Transverse colon (tissue), 4 donors: ENCODE measurements at places on chromosomes 1 and 21. TPM values are rescaled to one million over a fixed set of nuclear protein-coding genes. Genes with fewer than 3 reads are reported as not detected.

Gene ASPM
- 0.37 TPM for total RNA-seq

Gene C1orf216
- total RNA-seq: 4.5 TPM

Gene PADI4
- total RNA-seq: not detected

GRCh38 chr1:17004466-17005364, 7.0 kb downstream of the ATP13A2 start:
- peaks cover 5% of the 10 kb centered on the region for H3K4me1 ChIP-seq
- no peaks in the 10 kb centered on the region for H3K36me3 ChIP-seq
- H3K27me3 ChIP-seq: no peaks in the 10 kb centered on the region
- H3K27ac ChIP-seq: no peak overlapping the region
- no peak for DNase-seq
- H3K4me3 ChIP-seq: no peak overlapping the region

GRCh38 chr1:41592451-41593125, 108.1 kb upstream of the EDN2 start:
- H3K4me1 ChIP-seq: no peaks in the 10 kb centered on the region
- H3K36me3 ChIP-seq: no peaks in the 10 kb centered on the region
- H3K27ac ChIP-seq: no peak overlapping the region
- no peak overlapping the region for H3K4me3 ChIP-seq
- no peaks in the 10 kb centered on the region for H3K27me3 ChIP-seq

DNA sequence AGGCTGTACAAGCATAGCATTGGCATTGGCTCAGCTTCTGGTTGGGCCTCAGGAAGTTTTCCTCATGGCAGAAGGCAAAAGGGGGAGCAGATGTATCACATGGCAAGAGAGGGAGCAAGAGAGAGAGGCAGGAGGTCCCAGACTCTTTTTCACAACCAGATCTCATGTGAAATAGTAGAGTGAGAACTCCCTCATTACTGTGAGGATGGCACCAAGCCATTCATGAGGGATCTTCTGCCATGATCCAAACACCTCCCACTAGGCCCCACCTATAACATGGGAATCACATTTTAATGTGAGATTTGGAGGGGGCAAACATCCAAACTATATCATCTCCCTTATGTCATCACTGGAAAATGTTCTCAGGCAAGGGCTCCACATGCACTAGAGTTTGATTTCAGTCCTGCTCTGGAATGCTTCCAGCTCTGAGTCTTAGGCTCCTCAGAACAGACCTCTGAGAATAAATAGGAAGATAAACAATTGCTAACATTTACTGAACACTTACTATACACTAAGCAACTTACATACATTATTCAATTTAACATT, 39.4 kb upstream of the VTCN1 start:
- no peak for DNase-seq
- no peaks in the 10 kb centered on the region for H3K4me1 ChIP-seq
- no peaks in the 10 kb centered on the region for H3K27me3 ChIP-seq
- H3K4me3 ChIP-seq: no peak overlapping the region
- no peaks in the 10 kb centered on the region for H3K36me3 ChIP-seq

DNA sequence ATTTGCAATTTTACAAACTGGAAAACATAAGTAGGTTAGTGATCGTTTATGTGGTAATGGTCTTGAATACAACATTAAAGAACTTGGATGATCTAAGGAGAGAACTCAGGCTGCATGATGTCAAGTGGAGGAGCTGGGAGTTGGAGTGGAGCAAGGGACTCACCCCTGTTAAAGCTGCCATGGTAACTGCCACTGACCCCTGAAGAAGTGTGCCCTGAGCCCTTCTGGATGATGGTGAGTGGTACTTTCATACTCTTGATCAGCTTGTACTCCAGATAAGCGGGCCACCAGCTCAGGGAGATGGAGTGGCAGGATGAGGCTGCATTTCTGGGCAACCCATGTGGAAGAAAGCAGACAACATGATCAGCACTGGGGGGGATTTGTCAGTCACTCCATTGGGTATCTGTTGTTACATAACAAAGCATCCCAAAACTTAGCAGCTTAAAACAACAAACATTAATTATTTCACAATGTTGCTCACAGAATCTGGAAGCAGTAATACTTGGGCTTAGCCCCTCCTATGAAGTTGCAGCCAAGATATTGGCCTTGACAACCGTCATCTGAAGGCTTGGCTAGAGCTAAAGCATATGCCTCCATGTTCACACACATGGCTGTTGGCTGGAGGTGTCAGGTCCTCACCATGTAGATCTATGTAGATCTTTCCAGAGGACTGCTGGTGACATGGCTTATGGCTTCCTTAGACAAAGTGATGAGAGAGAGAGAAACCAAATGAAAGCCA, 213.8 kb downstream of the DUSP10 start:
- no peaks in the 10 kb centered on the region for H3K4me1 ChIP-seq
- H3K27ac ChIP-seq: no peak overlapping the region
- DNase-seq: no peak
- H3K36me3 ChIP-seq: no peaks in the 10 kb centered on the region
- H3K27me3 ChIP-seq: no peaks in the 10 kb centered on the region
